ENCODE measurements at places on chromosomes 5 and 9.

DNA sequence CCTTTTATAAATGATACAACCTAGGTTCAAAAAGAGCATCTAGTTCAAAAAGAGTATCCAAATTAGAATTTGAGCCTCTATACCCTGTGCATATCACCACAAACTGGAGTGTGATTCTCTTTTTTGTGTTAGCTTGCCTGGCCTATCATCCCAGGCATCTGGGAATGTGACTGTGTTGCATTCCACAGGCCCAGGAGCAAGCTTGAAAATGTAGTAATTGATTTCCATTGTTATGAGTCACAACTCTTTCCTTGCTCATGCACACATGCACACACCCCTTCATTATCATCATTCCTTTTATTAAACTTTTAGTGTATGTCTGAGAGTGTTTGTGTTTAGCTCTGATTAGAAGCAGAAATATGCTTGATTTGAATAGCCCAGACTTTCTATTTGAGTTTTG is 75.2 kb downstream of the FCHO2 start:
- DNase-seq: peak; percentile 69

GRCh38 chr5:122322801-122323548 is 10.9 kb downstream of the SNCAIP start:
- no peak for DNase-seq

GRCh38 chr5:93653716-93654115 is 70.7 kb downstream of the NR2F1 start:
- DNase-seq: no peak

DNA sequence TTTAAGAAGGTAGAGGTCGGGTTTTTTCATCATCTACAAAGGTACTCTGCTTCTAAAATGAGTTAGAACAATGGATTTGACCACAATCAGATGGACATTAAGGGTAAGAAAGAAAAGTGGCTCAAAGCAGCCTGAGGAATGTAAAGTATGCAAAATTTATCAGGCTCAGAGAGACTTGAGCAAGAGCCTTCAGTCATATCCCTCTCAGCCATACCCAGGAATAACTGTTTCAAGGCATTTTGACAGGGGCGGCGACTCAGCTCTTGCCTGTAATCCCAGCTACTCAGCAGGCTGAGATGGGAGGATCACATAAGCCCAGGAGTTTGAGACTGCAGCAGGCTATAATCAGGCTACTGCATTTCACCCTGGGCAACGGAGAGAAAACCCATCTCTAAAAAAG is 38.8 kb upstream of the ANXA2R start:
- peak; percentile 88 for DNase-seq

GRCh38 chr9:98610711-98611110 is 98.0 kb downstream of the GABBR2 start:
- no peak for DNase-seq
